Activated CD4-positive, alpha-beta memory T cell treated with anti-CD3 and anti-CD28 coated beads for 36 hours (primary cell): ENCODE measurements at places on chromosomes 6 and 20. TPM values are rescaled to one million over a fixed set of nuclear protein-coding genes. Genes with fewer than 3 reads are reported as not detected.

DNA sequence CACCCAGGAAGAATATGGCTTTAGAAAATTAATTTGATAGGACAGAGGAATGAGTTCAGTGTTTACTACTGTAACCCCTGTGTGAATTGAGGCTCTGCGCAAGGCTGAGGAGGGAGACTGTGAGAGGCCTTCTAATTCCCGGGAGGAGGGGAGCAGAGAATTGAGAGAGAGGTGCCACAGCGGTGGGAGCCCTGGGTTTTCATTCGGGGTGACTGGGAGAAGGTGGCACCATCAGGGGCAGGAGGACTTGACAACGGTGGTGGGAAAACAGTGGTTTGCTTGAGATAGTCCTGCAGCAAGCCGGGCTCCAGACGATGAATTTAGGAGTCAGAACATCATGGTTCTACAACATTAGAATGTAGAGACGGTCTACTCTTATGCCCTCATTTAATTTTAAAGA, 9.2 kb downstream of the DUSP22 start:
- no peak for DNase-seq

DNA sequence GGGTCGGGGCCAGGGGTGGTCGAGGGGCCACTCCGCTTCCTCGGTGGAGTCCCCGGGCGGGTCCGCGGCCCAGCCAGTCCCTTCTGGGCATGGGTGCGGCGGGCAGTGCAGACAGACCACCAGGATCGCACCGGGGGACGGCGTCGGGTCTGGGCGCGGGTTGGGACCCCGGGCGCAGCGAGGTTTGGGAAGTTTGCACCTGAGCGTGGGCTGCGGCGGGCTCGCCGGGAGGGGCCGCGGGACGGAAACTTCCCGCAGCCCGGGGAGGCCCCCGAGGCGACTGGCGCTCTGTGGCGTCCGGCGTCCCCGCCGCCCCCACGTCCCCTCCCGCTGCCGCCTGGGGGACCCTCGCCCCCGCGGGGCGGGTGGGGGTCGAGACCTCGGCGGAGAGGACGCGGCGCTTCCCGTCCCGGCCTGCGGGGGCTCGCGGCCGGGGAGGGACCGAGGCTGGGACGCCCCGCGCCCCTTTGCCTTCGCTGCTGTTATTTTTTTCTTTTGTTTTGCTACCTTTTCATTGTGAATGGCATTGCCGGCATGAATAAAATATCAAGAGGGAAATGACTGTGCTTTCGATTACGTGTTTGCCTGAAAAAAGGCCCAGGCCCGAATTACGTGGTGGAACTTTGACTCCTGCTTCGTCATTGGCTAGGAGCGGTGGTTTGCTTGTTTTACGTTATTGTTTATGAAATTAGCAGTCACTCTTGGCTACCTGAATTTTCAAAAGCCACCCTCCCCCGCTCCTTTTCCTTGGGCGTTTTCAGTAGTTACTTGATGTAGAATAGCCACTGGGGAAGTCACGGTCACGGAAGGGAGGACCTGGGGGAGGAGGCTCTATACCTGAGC, 703 bp downstream of the SNX9 start:
- peak; percentile 94 for DNase-seq

GRCh38 chr6:130965656-130966055, 97.4 kb downstream of the EPB41L2 start:
- DNase-seq: no peak

DNA sequence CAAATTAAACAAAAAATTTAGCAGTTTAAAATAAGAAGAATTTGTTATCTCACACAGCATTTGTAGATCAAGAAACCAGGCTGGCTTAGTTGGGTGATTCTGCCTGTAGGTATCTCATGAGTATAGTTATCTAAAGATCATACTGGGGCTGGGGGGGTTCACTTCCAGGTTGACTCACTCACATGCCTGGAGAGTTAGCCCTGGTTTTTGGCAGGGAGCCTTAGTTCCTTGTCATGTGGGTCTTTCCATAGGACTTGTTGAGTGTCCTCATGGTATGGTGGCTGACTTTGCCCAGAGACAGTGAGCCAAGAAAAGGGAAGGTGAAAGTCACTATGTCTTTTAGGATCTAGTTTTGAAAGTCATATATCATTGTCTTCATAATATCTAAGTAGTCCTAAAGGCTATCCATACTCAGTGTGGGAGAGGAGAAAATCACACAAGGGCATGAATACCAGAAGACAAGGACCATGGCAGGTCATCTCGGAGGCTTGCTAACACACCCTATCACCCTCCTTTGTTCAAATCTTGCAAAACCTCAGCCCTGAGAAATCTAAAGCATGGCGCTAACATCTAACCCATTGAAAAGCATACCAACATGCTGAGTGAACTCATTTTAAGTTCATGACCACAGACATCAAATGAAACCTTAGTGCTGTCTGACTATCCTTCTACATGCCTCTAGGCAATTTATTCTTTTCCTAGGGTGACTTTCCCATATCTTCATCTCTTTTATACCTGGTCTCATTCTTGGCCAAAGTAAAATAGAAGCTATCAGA, 39.2 kb downstream of the CYP24A1 start:
- no peak for DNase-seq

ULBP2 gene
- 0.90 TPM for total RNA-seq
